ENCODE measurements at places on chromosomes 1 and 21.

GRCh38 chr1:248825136-248825535, 579 bp downstream of the SH3BP5L start:
- DNase-seq: no peak

DNA sequence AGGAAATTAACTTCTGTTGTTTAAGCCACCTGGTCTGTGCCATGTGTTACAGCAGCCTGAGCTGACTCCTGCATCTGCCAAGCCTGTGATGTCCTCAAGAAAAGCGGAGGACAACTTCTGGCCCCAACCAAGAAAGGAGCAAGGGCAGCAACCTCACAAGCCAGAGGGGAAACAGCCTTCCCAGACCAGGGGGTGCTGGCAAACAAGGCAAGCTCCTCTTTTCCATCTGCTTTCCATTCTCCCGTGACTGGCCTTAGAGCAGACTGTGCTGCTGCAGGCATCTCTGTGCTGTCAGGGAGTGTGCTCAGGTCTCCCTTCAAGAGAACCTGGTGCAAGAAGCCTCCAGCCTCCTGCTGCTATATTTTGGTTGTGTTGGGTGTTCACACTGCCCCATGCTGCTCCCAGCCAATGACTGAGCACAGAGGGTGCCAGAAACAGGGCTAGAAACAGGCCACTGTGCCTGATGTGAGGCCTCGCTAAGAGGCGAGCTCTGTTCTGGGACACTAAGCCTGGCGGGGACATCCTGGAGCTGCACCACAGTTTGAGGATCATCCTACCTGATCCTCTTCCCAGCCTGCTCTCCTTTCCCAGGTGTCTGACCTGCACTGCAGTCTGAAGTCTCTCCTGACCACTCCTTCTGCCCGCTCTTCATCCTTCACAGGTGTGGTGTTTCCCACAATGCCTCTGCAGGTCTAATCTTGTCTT, 27.5 kb upstream of the SLAMF9 start:
- no peak for DNase-seq

DNA sequence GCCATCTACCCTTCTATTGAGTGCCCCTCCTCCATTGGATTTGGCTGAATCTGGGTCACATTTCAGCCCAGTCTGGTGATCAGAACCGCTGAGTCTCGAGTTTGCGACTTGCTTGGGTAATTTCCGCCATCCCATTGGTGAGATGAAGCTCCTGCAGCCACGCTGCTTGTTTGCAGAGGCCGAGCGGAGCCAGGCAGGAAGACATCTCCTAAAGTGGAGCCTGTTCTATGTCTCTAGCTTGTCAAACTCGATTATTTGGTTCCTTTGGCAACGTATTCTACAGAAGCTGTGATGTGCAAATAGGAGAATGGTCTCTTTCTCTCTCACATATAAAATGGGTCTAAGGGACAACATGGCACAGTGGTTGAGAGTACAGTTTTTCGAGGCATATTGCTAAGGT, 206.8 kb upstream of the PLXNA2 start:
- no peak for DNase-seq

DNA sequence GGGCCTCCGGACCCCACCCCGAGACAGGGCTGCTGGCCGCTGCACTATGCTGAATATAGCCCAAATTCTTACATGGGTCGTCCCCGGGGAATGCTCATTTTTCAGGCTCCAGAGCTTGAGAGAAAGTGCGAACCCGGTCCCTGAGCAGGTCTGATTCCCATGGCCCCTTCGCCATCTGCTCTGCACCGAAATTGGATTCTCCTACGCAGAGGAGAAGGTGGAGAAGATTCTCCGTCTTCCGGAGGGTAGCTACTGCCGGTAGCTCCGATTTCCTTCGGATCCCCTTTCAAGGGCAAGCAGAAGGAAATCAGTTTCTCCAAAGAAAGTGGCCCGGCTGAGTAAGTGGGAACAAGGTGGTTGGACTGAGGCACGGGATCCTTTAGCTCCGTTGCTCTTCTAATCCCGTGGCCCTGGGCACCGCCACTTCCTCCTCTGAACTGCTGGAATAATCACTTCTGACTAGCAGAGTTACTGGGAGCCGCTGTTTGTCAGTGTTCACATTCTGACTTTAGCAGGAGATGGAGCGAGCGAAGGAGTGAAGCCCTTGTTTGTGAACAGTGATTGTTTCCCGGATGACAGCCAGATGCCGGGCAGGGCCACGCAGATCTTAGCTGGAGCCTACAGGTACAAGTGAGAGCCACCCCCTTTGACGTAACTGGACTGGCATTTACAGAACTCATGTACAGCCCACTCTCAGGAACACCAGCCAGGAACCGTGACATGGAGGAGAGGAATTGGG, 1.1 kb upstream of the ZNF496 start:
- no peak for DNase-seq

DNA sequence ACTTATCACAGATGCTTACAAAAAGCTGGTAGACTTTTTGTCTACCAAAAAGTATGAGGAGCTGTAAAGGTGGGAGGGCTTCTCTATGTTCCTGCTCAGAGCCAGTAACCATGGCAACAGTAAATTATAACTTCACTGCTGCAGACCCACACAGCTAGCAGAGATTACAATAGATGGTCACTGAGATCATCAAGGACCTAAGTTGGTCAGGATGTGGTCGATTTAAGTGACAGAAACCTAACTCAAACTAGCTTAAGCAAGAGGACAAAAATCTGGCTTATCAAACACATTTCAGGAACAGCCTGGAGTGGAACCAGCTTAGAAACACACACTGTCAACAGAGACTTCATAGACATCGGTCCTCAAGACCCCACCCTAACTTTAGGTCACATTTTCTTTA, 113.4 kb upstream of the ATP1A1 start:
- no peak for DNase-seq

GRCh38 chr1:154420961-154421924, 16.1 kb downstream of the IL6R start:
- no peak for DNase-seq

DNA sequence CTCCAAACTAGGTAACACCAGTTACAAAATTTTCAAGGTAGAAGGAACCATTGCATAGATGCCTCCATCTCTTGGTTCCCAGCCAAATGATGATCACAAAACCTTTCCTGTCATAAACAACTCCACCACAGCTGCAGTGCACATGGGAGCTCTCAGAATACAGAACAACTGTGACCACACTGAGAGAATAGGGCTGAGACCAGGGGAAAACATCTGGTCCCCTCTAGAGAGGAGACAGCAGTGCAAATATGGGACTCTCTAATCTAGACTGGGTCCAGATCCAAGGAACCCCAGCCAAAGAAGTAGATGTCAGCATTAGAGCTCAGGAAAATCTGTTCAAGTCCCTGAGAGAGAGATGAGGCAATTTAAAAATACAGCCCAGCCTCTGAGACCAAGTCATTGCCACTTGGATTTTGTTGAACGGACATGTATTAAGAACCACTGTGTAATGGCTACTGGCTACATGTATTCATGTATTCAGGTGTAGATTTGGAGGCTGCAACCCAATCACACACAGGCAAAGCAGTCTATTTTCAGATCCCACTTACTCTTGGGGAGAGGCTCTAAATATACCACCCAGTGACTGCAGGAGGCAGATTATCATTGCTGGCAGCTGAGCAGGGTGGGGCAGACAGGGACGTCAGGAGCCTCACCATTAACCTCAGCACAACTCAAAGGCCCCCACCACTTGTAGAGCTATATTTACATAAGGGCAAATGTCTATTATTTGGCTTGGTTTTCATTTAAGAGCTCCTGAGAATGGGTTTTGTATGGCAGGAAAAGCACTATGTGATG, 7.6 kb upstream of the RXRG start:
- DNase-seq: no peak

DNA sequence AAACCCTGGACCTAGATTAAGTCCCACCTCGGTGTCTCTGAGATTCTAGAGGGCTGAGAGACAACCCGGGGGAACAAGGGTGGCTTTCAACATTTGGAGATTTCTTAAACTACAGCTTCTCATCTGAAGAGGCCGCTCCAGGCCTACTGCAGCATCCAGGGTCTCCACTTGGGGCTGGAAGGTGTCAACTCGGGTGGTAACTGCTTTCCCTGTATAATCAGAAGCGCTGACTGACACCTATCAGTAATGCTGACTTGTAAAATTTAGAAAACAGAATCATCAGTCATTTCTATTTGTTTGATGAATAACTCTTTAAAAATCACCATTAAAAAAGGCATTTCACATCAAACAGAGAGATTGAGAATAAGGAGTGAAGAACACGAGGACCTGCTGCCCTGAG, 226.0 kb downstream of the PBX1 start:
- DNase-seq: no peak
